Naive thymus-derived CD4-positive, alpha-beta T cell (primary cell): ENCODE measurements at places on chromosomes 12 and 14. TPM values are rescaled to one million over a fixed set of nuclear protein-coding genes. Genes with fewer than 3 reads are reported as not detected.

The POTEG gene
- polyA plus RNA-seq: not detected

The NANOG gene
- not detected for polyA plus RNA-seq

DNA sequence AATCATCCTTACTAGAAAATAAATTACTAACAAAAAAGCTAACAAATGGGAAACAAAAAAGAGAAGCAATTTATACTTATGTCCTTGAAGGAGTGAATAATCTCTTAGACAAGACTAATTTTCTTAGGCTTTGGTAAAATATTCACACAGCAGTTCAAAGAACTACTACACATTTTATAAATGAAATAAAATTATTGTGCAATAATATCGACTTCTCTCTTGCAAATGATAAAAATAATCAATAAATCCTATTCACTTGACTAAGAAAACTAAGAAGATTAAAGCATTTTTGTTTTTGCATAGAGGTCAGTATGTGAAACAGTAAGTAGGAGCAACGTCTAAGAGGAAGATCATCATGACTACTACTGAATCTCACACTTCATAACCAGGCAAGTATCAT, 82.0 kb downstream of the EML5 start:
- DNase-seq: no peak

GRCh38 chr14:56858422-56858821, 48.1 kb upstream of the OTX2 start:
- DNase-seq: no peak

GRCh38 chr14:98899441-98899840, 372.6 kb downstream of the BCL11B start:
- DNase-seq: no peak

DNA sequence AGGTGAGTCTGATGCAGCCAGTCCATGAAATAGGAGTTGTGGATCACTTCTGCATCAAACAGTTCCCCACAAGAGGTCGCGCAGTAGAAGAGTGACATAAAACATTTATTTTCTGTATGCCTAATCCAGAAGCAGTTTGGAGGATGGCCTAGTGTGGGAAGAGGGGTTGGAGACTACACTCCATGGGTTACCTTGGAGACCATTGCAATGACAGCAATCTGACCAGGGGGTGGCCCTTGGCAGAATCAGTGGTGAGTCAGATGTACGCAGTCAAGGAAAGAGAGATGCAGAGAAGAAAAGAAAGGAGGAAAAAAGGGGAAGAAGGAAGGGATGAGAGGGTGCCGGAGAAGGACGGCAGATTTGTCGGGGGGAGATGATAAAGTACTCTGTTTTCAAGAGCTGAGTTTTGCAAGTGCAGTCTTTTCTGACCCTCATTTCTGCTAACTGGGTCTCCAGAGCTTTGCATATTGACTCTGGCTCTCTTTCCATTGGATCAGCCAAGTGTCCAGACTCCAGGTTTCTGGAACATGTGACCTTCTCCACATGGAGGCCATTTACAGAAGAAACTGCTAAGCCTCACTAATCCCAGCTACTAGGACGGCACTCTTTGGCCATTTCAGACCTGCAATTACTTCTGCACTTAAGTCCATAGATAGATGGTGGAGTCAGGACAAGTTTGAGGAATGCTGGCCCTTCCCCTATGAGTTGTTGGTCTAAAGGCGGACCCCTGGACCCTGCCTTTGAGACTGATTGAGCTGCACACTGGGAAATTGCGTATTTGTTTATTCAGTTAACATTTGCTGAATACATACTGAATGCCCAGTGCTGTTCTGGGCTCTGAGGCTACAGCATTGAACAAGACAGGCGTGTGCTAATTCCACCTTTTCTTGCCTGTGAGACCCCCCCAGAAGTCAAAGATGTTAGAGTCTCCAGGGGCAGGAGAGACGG, 424.2 kb downstream of the BCL11B start:
- no peak for DNase-seq

GRCh38 chr12:14317362-14318146, 47.9 kb upstream of the ATF7IP start:
- no peak for DNase-seq

DNA sequence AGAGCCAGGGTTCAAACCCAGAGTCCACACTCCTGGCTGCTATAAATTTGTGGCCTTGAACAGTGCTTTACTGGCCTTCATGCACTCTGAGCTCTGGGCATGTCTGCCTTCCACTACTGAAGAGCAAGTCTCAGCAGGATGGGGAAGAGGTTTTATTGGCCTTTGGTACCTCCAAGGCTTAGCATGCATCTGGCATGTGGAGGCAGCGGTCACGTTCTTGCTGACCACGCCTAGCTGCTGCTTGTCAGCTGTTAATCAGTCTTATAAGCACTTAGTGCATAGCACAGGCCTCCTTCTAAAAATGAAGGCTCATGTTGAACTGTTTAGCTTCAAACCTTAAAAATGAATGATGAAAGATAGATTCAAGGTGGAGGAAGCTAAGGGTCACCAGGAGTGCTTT, 177.5 kb downstream of the PELI2 start:
- DNase-seq: no peak

GRCh38 chr12:13562915-13563742, 366.6 kb downstream of the EMP1 start:
- no peak for DNase-seq
